Stomach (tissue), 19 donors: ENCODE measurements at places on chromosomes 6 and 20. TPM values are rescaled to one million over a fixed set of nuclear protein-coding genes. Genes with fewer than 3 reads are reported as not detected.

HLA-DQB2 gene
- 1.1 TPM for total RNA-seq

DNA sequence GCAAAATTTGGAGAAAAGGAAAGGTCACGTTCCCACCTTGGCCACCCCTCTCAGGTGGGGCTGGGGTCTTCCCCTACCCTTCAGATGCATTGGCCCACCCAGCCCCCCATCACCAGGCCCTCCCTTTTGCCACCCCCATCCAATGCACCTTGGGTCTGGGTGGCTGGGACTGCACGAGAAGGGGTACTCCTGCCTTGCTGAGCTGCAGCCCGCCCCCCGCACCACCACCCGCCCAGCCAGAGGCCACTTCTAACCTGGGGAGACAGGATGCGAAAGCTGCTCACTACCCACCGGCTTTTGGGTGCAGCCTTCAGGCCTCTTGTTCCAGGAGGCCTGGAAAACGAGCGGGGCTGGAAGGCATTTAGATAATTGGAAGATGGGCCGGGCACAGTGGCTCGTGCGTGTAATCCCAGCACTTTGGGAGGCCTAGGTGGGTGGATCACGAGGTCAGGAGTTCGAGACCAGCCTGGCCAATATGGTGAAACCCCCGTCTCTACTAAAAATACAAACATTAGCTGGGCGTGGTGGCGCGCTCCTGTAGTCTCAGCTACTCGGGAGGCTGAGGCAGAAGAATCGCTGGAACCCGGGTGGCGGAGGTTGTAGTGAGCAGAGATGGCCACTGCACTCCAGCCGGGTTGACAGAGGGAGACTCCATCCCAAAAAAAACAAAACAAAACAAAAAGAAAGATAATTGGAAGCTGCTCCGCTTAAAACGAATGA is 1.2 kb upstream of the CDC25B start:
- peak overlapping the region; percentile 95 for H3K27ac ChIP-seq
- peak overlapping the region; percentile 63 for H3K4me3 ChIP-seq
- H3K27me3 ChIP-seq, result no peaks in the 10 kb centered on the region
- H3K4me1 ChIP-seq, result peaks cover 45% of the 10 kb centered on the region
- DNase-seq, result no peak
- peaks cover 9% of the 10 kb centered on the region for H3K36me3 ChIP-seq

- DNase-seq, result no peak
- H3K4me3 ChIP-seq, result no peak overlapping the region
- H3K27me3 ChIP-seq, result no peaks in the 10 kb centered on the region
- H3K4me1 ChIP-seq, result no peaks in the 10 kb centered on the region
- H3K27ac ChIP-seq, result no peak overlapping the region
Measured at GRCh38 chr6:135113860-135114259, 59.2 kb upstream of the HBS1L start.

DNA sequence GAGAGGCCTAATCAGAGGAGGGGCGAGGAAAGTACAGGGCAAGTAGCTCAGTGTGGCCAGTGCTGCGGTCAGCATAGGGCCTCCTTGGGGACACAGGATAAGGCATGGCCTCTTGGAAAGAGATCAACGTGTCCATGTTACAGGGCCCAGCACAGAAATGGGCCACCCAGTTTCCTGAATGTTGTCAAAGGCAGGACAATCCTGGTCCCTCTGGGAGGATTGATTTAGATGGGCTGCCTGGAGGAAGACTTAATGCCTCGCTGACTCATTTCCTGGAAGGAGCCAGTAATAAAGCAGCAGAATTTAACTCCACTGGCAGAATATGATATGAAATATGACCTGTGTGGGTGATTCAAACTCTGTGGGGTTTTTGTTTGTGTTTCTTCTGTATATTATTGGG is 16.6 kb downstream of the DDO start:
- H3K4me1 ChIP-seq, result no peaks in the 10 kb centered on the region
- H3K36me3 ChIP-seq, result no peaks in the 10 kb centered on the region
- no peak for DNase-seq
- no peaks in the 10 kb centered on the region for H3K27me3 ChIP-seq
- no peak overlapping the region for H3K27ac ChIP-seq

VSTM2L gene
- 16.7 TPM for total RNA-seq

GRCh38 chr20:48722737-48723191 is 105.0 kb downstream of the PREX1 start:
- peak overlapping the region; percentile 79 for H3K27ac ChIP-seq
- peak overlapping the region; percentile 8 for H3K4me3 ChIP-seq
- peaks cover 42% of the 10 kb centered on the region for H3K4me1 ChIP-seq
- DNase-seq, result peak; percentile 72
- H3K36me3 ChIP-seq, result no peaks in the 10 kb centered on the region
- H3K27me3 ChIP-seq, result no peaks in the 10 kb centered on the region

BMP2 gene
- 49.0 TPM for total RNA-seq

- DNase-seq, result no peak
- no peaks in the 10 kb centered on the region for H3K4me1 ChIP-seq
- H3K27me3 ChIP-seq, result no peaks in the 10 kb centered on the region
Measured at GRCh38 chr20:57728762-57729161, 18.9 kb upstream of the PMEPA1 start.

DNA sequence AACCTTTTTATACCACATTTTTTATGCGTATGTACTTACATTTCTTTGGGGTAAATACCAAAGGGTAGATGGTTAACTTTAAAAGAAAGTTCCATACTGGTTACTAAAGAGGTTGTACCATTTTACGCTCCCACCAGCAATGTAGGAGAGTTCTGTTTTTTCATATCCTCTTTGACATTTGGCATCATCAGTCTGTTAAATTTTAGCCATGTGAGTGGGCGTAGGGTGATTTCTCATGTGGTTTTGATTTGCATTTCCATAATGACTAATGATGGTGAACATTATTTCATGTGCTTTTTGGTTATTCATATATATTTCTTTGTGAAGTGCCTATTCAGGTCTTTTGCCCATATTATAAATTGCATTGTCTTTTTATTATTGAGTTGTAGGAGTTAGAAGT is 194.2 kb downstream of the PRL start:
- H3K36me3 ChIP-seq, result no peaks in the 10 kb centered on the region
- no peak for DNase-seq
- H3K27ac ChIP-seq, result no peak overlapping the region
- no peak overlapping the region for H3K4me3 ChIP-seq
- no peaks in the 10 kb centered on the region for H3K4me1 ChIP-seq
- no peaks in the 10 kb centered on the region for H3K27me3 ChIP-seq

TBCC gene
- 14.2 TPM for total RNA-seq

- H3K4me1 ChIP-seq, result no peaks in the 10 kb centered on the region
- no peaks in the 10 kb centered on the region for H3K36me3 ChIP-seq
- H3K27me3 ChIP-seq, result no peaks in the 10 kb centered on the region
- no peak for DNase-seq
Measured at GRCh38 chr20:21557241-21558020, 43.6 kb upstream of the NKX2-2 start.

- no peaks in the 10 kb centered on the region for H3K27me3 ChIP-seq
- H3K4me3 ChIP-seq, result peak overlapping the region; percentile 96
- H3K36me3 ChIP-seq, result peaks cover 38% of the 10 kb centered on the region
- H3K4me1 ChIP-seq, result peaks cover 20% of the 10 kb centered on the region
- no peak for DNase-seq
- peak overlapping the region; percentile 87 for H3K27ac ChIP-seq
Measured at GRCh38 chr20:20051767-20052073, 546 bp downstream of the CRNKL1 start.

HRH3 gene
- not detected for total RNA-seq

DNA sequence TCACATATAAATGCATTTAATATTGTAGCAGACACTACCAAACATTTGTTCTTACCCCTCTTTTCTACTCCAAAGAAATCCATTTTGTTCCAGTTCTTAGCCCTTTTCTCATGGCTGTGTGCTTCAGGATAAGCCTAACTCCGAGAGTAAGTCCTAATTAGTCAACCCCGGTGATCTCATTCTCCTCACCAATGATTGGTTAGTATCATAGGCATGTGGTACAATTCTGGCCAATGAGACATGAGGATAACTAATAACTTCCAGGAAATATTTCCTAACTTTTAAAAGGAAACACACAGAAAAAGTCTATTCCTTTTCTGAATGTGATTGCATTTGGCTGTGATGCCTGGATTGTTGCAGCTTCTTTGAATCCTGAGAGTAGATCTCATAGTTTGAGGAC is 116.0 kb downstream of the GPR63 start:
- peaks cover 4% of the 10 kb centered on the region for H3K4me1 ChIP-seq
- H3K27ac ChIP-seq, result no peak overlapping the region
- no peaks in the 10 kb centered on the region for H3K36me3 ChIP-seq
- no peaks in the 10 kb centered on the region for H3K27me3 ChIP-seq

GRCh38 chr6:111989743-111990142 is 64.2 kb upstream of the CCN6 start:
- H3K27ac ChIP-seq, result no peak overlapping the region
- no peaks in the 10 kb centered on the region for H3K27me3 ChIP-seq
- DNase-seq, result no peak
- no peaks in the 10 kb centered on the region for H3K36me3 ChIP-seq
- H3K4me1 ChIP-seq, result peaks cover 6% of the 10 kb centered on the region
- H3K4me3 ChIP-seq, result no peak overlapping the region

- DNase-seq, result no peak
- no peak overlapping the region for H3K4me3 ChIP-seq
- no peaks in the 10 kb centered on the region for H3K4me1 ChIP-seq
- H3K27ac ChIP-seq, result no peak overlapping the region
- no peaks in the 10 kb centered on the region for H3K36me3 ChIP-seq
Measured at GRCh38 chr20:15890407-15890982, 682.8 kb downstream of the KIF16B start.

SLC17A1 gene
- total RNA-seq, result not detected

PEX7 gene
- 2.7 TPM for total RNA-seq

DNA sequence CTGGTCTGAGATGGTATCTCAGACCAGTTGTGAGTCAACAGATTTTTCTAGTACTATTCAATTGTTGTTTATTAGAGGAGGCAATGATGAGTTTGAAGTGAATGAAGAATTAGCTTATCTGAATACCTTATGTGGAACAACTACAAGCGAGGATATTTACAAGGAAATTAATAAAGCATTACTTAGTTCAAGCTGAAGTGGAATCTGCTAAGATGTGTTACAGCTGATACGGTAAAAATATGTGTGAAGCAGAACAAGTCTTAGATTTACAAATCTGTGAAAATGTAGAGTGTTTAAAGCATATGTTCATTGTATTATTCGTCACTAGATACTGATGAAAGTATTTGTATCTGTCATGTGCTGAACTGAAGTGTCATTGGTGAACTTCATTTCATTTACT is 272.4 kb downstream of the CDKAL1 start:
- DNase-seq, result no peak
- H3K4me1 ChIP-seq, result peaks cover 18% of the 10 kb centered on the region
- H3K27me3 ChIP-seq, result no peaks in the 10 kb centered on the region
- no peak overlapping the region for H3K4me3 ChIP-seq
- H3K36me3 ChIP-seq, result no peaks in the 10 kb centered on the region

PBOV1 gene
- not detected for total RNA-seq
